ENCODE measurements at places on chromosomes 6 and 20.

- DNase-seq, result no peak
Observed at GRCh38 chr20:50514750-50515149, 4.6 kb downstream of the PTPN1 start.

DNA sequence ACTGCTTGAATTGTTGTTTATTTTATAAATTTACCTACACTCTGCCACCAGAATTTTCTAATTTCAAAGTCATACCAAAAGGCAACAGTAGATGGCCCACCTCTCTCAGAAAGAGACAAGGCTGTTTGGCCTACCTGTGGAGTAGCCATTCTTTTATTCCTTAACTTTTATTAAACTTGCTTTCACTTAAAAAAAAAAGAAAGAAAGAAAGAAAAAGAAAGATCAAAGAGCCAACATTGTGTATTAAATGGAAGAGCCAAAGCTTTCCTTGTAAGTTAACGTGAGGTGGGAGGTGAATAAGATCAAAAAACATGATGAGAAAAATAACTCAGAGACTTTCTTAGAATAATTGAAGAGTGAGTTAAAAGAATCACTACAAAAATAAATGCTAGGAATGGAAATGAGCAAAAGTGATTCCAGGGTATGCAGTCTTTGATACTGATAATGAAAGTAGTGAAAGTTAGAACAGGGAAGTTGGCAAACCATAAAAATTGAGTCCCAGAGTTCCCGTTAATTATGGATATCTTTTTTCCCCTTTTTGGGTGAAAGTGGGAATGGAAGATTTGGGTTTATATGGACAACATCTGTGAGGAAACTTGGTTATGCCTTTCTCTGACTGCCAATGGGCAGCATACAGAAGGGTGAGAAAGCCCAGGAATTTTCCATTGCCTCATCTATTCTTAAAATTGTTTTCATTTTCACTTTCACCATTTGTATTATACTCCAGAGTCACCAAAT lies 35.9 kb upstream of the MYB start:
- DNase-seq, result peak; percentile 33

GRCh38 chr6:2078888-2079287 lies 166.5 kb downstream of the GMDS start:
- DNase-seq, result no peak

- DNase-seq, result no peak
Observed at GRCh38 chr6:168366473-168366872, 46.9 kb upstream of the DACT2 start.

DNA sequence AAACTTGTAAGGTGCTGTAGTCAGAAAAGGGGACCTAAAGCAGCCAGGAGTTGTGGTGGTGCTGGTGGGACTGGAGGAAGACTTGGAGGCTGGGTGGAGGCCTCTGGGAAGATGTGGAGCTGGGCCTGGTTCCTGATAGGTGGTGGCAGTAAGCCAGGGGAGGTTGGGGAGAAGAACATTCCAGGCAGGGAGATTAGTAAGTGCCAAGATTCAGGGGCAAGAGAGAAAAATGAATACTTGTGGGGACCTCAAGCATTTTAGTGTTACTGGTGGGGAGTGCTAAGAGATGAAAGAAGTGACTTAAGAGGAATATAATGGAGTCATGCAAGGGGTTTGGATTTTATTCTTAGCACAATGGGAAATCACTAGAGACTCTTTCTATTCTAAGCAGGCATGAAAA lies 79.0 kb upstream of the B3GAT2 start:
- DNase-seq, result no peak

- no peak for DNase-seq
Observed at GRCh38 chr6:158322400-158322723, 10.1 kb downstream of the TULP4 start.

All from cardiac muscle cell (in vitro differentiated cells and primary cell).